ENCODE measurements at places on chromosomes 7 and 10.

DNA sequence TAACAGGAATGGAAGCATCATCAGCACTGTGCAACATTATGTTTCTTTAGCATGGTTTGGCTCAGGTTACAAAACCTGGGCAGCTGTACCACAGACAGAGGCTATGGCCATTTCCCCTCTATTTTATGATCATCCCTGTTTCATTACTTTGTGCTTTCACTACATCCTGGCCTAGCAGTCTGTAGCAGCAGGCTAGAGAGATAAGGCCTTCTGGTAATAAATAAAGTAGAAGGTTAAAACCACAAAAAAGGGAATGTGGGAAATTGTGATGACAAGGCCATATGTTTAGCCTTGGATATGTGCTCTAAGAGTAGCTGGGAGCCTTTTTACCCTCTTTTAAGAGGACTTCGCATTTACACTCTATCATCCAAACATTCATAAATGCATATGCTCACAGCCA is 266.2 kb upstream of the PHF14 start:
- DNase-seq: no peak

DNA sequence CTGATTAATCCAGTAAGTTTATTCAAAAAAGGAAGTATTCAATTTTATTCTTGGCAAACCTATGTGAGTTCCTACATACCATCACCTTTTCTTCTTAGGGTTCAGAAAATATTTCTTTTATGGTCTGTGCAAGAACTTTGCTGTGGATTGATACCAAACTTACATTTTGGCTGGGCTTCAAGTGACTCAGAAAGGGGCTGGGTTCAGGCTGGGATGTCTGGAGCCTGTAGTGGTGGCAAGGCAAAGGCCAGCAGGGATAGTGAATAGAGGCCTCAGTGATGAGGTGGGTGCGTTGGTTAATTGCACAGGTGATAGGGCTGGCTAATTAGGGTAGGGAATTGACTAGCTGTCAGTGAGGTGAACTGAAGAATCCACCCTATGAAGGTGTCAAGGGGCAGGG is 40.2 kb upstream of the ATXN7L1 start:
- no peak for DNase-seq

DNA sequence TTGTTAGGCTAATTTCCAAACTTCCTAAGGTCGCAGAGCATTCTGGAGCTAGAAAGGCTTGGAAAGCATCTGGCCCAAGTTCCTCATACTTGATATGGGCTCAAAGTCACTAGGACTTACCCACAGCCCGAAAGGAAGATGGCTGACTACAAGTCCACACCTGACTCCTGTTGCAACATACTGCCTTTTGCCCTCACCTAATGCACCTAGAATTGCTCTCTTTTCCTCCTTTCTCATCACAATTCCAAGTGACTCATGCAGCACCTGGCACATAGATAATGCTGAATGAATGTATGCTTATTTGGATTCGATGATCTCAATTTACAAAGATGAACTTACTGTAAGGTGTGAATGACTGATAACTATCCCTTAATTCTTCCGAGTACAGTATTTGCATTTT is 131.5 kb downstream of the SORBS1 start:
- DNase-seq: no peak

DNA sequence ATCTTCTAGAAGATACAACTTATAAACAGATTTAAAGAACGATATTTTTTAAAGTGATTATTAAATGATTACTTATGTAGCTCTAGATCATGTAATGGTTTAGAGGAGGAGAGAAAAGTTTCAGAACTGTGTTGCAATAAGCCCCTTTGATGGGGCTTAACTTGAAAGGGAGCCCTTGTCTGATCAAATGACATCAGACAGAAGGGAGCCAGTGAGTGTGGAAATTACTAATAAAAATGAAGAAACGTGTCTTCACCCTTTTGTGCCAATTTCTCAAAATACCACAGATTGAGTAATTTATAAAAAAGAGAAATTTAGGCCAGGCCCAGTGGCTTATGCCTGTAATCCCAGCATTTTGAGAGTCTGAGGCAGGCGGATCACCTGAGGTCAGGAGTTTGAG is 318.2 kb downstream of the EXOC4 start:
- DNase-seq: no peak

Measured in NCI-H524 (cell line).